Fibroblast of skin of left biceps (primary cell): ENCODE measurements at places on chromosomes 1 and 21.

DNA sequence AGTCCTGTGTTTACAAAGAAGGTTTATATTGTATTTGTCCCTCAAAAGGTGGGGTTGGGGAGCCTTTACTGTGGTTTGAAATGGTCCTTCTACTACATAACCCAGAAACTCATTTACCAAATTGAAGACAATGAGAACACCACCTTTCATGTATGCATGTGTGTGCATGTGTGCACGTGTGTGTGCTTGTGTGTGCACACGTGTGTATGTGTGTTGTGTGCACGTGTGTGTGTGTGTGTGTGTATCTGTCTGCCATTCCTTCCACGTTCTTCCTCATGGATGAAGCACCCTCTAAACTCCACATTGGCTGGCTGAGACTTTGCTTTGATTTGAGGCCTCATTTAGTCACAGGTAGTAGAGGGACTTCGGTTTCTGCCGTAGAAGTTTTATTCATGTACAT is 138.2 kb downstream of the EDEM3 start:
- DNase-seq = no peak

DNA sequence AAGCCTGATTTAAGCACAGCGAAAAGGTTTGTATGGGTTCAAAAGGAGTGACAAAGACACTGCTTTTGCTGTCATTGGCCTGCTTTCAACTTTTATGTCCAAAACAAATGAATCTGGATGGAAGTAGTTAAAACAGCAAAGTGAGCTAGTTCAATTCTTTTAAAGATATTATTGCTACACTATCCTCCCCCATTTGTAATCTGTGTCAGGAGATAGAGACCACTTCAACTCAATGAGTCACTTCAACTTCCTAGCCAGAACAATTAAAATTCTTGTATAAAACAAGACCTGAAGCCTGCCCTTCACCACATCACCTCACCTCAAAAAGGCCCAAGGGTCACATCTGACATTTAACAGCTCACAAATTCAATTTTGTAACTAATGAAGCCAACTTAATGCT is 364.1 kb upstream of the LYPLAL1 start:
- DNase-seq = no peak

DNA sequence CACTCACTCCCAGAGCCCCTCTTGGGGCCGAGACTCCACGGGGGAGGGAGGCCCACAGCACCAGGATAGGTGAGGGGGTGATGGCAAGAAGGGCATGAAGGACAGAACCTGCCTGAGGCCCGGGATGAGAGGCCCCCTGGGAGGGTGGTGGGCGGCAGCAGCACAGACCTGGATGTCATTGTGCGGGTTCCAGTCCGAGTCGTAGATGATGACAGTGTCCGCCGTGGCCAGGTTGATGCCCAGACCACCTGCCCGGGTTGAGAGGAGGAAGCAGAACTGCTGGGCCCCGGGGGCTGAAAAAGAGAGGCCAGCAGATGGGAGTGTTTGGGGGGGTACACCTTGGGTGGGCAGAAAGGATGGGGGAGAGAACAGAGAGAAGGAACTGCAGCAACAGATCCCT is 50.1 kb downstream of the CHD5 start:
- no peak for DNase-seq

GRCh38 chr1:111496398-111496797 is 7.0 kb downstream of the ADORA3 start:
- DNase-seq = no peak

DNA sequence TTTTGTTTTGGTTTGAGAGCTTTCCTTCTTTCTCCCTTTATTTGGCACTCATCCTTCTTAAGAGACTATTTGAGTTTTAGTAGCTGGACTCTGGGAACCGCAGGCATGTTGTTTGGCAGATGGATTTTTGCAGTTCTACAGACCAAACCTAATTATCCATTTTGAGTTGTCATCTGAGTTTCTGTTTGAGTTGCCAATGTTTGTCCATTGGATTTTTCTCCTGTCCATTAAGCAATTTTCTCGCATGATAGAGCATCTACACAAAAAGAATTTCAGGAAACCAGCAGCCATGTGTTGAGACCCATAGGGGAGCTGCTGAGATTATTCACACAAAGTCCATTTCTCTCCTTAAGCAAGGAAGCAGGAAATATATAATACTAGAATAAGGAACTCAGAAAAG is 17.2 kb upstream of the CXADR start:
- no peak for DNase-seq

DNA sequence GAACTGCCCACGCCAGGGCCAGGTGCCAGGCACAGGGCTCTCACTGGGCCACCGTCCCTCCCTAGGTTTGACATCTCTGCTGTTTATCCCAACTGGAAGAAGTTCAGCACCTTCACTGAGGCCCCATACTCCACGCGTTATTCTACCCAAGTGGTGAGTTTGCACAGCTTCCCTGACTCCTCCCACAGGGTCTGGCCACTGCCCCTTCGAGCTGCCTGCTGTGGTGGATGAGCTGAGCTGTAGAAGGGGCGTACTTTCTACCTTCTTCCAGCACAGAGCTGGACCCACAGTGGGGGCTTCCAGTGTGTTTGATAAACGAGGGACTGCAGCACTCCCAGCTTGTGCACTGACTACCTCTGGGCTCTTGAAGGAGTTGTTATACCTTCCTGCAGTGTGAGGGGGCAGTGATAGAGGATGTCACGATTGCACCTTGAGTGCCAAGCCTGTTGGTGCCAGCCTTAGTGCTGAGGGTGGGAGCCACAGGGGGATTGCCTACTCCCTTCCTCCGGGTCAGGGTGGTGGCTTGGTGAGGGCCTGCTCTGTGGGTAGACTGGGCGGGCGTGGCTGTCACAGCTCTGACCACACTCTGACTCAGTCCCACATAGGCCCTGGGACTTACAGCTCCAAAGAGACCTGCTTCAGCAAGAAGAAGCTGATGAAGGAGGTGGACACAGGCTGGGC is 5.9 kb upstream of the TTC22 start:
- no peak for DNase-seq

DNA sequence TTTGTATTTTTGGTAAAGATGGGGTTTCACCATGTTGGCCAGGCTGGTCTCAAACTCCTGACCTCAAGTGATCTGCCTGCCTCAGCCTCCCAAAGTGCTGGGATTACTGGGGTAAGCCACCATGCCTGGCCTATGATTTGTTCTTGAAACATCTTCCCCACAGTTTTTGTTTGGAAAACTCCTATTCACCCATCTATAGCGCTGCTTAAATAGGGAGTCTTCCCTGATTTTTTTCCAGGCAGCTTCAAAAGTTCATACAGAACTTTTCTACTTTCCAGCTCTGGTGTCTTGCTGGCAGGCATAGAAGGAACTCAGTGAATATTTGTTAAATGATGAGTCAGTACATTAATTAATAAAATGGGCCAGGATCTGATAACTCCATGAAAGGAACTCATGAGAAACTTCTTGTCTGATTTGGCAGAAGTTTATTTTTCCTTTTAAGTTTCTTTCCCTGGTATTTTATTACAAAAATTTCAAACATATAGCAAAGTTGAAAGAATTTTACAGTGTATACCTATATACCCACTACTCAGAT is 33.0 kb upstream of the TTC22 start:
- no peak for DNase-seq

GRCh38 chr1:233140974-233141373 is 154.6 kb downstream of the PCNX2 start:
- peak; percentile 12 for DNase-seq

DNA sequence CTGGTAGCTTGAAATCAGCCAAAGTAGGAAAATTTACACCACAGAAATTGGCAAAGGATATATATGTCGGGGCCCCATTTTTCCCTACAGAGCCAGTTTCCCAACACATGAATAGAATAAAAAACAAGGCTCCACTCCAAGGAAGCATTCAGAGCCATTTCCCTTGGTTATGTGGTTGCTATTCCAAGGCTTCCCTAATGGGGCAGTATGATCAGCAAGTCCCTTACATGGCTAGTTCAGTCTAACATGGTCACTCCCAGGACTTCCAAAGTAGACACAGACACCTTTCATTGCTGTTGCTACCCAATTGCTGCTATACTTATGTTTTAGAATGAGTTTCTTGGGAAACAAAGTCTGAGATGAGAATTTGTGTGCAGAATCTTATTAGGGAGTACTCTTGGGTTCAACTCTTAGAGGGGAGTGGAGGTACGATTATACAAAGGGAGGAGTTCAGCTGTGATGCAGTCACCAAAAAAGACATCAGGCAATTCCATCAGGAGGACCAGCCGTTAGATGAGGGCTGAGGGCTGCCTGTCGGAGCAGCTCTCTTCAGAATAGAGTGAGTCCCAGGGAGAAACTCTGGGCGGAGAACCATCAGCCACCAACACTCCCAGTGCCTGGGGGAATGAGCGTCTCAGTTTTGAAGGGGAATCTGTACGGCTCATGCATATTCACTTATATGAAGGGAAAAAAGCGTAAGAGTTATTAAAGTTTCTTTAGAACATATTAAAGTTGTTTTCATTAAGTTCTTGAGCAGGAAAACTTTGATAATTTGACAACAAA is 92.9 kb downstream of the C21orf91 start:
- no peak for DNase-seq

DNA sequence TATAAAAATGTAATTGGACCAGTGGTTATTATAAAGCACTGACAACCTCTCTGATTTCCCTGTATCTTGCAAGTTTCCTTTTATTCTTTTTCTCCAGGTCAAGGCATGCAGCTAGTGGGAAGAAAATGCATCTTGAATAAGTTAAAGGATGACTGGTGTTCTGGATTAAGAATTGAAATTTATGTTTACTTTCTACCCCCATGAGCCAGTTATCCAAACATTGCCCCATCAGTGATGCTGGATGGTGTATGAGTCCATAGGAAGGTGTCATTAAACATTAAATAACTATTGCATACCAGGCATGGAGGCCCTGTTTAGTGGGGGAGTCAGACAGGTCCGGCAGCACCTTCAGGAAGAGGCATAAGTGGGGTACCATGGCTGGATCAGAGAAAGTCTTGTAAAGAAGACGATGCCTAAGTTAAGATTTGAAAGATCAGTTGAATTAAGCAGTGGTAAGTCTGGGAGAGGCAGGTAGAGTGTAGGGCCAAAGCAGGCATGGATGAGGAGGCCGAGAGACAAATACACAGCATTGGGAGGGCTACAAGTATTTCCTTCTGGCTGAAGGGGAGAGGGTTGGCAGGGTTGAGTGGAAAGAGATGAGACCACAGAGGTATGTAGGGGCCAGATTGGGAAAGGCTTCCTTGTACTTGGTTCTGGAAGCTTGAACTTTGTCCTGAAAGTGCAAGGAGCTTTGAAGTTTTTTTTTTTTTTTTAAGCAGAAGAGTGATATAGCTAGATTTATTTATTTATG is 5.7 kb downstream of the SZRD1 start:
- DNase-seq = no peak

DNA sequence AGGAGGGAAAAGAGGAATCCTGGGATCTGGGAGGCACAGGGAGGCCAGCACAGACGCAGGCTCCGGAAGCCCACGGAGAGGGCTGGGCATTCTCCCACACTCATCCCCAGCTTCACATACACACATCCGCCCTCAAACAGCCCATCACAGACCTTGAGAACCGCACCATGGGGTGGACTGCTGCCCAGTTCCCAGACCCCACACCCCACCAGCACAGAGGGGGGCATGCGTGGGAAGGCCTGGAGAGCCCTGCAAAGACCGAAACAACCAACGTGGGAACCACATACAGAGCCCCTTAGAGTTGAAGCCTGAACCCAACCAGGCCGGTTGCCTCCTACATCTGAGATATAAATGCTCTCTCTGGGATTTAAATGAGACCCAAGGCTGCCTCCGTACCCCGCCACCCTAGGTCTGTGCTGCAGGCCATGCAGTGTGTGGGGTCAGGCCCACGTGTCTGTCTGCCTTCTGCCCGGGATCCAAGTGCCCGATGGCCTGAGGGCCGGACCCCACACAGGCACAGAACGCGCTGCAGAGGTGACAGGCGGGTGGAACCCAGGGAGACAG is 126.2 kb upstream of the COL6A1 start:
- no peak for DNase-seq

DNA sequence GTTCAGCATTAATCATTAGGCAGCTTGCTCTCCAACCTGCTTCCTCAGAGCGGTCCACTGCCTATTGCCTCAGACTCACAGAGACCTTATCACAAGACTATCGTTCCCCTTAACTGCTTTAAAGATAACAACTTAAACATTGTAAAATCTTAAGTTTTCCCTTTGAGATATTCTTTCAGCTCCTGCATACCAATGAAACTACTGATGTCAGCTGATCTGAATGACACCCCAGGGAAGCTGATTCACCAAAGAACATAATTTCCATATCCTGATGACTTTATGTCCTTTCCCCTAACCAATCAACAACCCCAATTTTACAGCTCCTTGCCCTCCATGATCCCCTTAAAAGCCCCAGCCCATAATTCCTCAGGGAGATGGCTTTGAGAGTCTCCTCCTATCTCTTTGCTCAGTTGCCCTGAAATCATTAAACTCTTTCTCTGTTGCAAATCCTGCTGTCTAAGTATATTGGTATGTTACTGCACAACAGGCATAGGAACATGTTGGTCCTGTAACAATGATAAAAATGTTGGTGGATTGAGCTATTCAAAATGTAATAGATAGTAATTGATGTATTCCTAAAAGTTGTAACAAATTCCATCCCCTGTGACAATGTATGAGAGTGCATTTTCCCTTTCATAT is 621.4 kb upstream of the RGS18 start:
- no peak for DNase-seq
